Caco-2 (cell line): ENCODE measurements at places on chromosomes 4 and X.

GRCh38 chr4:3524349-3524748 lies 7.9 kb downstream of the LRPAP1 start:
- DNase-seq, result no peak

GRCh38 chr4:172202480-172203076 lies 389.4 kb downstream of the GALNTL6 start:
- DNase-seq, result peak; percentile 22

GRCh38 chr4:118825799-118826198 lies 10.1 kb downstream of the SEC24D start:
- no peak for DNase-seq

GRCh38 chr4:139619644-139620043 lies 46.0 kb upstream of the MGST2 start:
- DNase-seq, result no peak

- DNase-seq, result no peak
These were observed 17.4 kb downstream of the GSPT2 start for GRCh38 chrX:51760657-51761056.

DNA sequence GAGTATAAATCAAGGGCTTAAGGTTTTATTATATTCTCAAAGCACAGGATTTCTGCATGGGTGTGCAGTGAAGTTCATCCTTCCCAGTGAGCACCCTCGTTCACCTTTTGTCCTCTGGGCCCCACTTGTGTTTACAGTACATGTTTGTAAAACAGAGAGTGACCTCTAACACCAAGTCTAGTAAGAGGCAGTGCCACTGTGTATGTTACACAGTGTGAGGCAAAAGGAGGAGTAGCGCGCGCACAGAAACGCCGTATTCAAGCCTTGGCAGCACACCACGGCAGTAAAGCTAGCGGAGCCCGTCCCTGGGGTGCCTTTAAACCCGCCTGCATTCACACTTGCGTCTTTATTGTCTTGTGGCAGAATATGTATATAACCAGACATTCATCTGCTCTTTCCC lies 51.9 kb downstream of the CCNI start:
- DNase-seq, result no peak
